Psoas muscle (tissue), 8 donors: ENCODE measurements at places on chromosomes 3 and 15. TPM values are rescaled to one million over a fixed set of nuclear protein-coding genes. Genes with fewer than 3 reads are reported as not detected.

HOMER2 gene
- 119 TPM for total RNA-seq

ALDH1A2 gene
- total RNA-seq, result 3.3 TPM

CCR3 gene
- not detected for total RNA-seq

HIGD2B gene
- not detected for total RNA-seq

CERS3 gene
- not detected for total RNA-seq

CPNE4 gene
- not detected for total RNA-seq

BUB1B gene
- total RNA-seq, result 1.0 TPM

SCN11A gene
- total RNA-seq, result not detected

MME gene
- 25.6 TPM for total RNA-seq

CLDN16 gene
- total RNA-seq, result not detected

RFX7 gene
- 11.8 TPM for total RNA-seq

CCR2 gene
- 1.0 TPM for total RNA-seq
